GM12891 (cell line): ENCODE measurements at places on chromosomes 1 and 21.

DNA sequence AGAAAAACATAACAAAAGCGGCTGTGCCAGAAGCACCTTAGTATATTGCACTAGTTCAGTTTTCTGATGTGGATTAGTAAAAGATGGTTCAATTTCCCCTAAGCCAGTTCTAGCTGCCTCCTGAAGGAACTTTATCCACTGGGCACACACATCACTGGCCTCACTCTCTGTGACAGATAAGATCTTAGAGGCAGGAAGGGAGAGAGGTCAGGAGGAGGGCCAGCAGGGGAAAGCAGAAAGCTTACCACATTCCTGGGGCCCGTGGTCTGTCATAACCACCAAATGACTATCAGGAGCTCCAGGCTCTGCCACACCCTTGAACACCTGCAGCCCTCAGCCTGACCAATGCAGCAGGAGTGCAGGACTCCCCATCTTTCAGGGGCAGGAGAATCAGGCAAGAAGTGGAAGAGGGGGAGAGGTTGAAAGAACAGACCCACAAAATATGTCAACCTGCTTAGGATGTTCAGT, 37.8 kb downstream of the LRRC71 start:
- no peak for DNase-seq

GRCh38 chr1:204709960-204710912, 24.7 kb upstream of the LRRN2 start:
- no peak for DNase-seq

GRCh38 chr1:193520472-193520871, 334.1 kb upstream of the B3GALT2 start:
- DNase-seq = no peak

DNA sequence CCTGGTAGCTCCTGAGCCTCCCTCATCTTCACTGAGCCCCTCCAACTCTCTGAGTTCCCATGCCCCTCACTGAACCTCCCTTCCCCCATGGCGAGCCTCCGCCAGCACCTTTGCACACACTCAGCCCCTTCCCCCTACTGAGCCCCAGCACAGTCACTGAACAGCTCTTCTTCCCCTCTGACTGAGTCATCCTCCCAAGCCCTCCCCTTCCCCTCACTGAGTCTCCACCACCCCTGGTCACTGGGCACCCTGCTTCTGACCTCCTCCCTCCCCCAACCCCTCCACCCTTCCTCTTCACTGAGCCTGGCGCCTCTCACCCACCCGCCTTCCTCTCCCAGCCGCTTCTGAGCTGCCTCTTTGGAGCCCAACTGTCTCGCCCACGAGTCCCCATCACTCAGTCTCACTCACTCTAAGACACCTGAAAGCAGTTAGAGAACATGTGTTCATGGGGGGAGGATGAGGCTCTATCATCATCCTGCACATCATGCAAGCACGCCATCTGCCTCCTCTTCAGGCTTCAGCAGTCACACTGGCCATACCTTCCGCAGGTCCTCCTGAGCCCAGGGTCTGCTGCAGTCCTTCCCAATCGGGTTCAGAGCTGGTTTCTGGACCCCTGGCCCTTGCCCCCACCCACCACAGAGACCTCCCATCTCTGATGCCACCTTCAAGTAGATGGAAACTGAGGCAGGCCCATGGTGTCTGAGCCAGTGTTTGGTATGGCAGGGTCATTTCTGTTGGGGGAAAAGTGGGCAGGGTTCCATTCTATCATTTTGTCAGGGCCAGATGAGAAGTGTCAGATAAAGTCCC, 2.0 kb upstream of the TRNP1 start:
- DNase-seq = peak; percentile 57

GRCh38 chr1:228004331-228004855, 2.4 kb upstream of the WNT3A start:
- DNase-seq = no peak

GRCh38 chr1:91012196-91012595, 9.6 kb downstream of the ZNF644 start:
- no peak for DNase-seq

GRCh38 chr21:37452227-37452626, 85.7 kb downstream of the DYRK1A start:
- DNase-seq = no peak

- no peak for DNase-seq
Observed at GRCh38 chr1:97063532-97063931, 341.9 kb downstream of the PTBP2 start.

GRCh38 chr1:109804660-109805059, 40.9 kb upstream of the EPS8L3 start:
- DNase-seq = no peak

GRCh38 chr1:214958486-214958885, 124.1 kb upstream of the KCNK2 start:
- DNase-seq = no peak

GRCh38 chr1:11455967-11456570, 22.9 kb upstream of the DISP3 start:
- no peak for DNase-seq

GRCh38 chr1:115893545-115893944, 52.6 kb upstream of the NHLH2 start:
- DNase-seq = no peak

- DNase-seq = no peak
Observed at GRCh38 chr1:180953291-180954004, 40.8 kb downstream of the KIAA1614 start.

GRCh38 chr1:193472838-193473398, 286.5 kb upstream of the B3GALT2 start:
- DNase-seq = no peak

DNA sequence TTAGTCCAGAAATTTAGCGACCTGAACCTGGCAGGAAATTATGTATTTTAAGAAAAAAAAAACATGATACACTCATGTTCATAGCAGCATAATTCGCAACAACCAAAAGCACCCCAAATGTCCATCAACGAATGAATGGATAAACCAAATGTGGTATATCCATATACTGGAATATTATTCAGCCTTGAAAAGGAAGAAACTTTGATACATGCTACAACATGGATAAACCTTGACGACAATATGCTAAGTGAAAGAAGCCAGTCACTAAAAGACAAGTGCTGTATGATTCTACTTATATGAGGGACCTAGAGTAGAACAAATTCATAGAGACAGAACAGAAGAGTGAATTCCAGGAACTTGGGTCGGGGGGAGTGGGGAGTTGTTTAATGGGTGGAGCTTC, 698 bp upstream of the OLIG1 start:
- DNase-seq = no peak

DNA sequence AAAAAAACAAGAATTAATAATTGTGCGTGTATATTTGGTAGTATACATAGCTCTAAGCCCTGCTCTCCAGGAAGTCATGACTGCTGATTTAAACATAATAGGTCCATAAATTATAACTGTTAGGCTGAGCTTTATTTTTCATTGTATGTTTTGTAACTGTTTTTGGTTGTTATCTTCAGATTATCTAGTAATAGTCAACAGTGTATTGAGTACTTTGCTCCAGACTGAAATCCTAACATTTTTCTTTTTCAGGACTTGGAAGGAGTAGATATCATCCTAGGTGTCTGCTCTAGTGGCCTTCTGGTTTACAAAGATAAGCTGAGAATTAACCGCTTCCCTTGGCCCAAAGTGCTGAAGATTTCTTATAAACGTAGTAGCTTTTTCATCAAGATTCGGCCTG, 90.9 kb downstream of the TMEM200B start:
- DNase-seq = no peak

DNA sequence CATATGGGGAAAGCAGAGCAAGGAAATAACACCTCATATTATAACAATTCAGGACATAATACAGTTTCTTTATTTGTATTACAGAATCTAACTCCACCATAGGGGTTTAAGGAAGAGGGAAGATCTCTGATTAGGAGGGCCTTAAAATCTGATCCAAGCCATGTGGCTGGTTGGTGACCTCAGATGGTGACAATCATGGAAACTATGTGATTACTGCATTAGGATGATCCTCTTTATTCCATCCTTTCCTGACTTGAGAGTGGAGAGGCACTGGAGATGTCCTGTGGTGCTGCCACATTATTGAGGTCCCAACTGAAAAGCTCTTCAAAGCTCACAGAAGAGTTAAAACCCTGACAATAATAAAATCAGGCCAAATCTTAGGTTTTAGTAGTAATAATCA, 168.1 kb upstream of the BEND5 start:
- no peak for DNase-seq

- DNase-seq = no peak
Observed at GRCh38 chr1:201573923-201574322, 35.0 kb downstream of the NAV1 start.
